ENCODE measurements at places on chromosomes 5 and 9.

GRCh38 chr5:142357469-142358090 is 32.8 kb upstream of the SPRY4 start:
- DNase-seq, result no peak

DNA sequence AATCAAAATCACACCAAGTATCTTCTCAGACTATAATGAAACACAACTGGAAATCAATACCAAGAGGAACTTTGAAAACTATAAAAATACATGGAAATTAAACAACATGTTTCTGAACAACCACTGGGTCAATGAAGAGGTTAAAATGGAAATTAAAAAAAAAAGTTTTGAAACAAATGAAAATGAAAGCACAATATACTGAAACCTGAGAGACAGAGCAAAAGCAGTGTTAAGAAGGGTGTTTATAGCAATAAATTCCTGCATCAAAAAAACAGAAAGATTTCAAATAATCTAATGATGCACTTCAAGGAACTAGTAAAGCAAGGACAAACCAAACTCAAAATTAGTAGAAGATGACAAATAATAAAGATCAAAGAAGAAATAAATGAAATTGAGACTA is 92.0 kb downstream of the TMEM232 start:
- no peak for DNase-seq

- no peak for DNase-seq
These were observed 103.4 kb downstream of the TTC39B start for GRCh38 chr9:15203581-15203980.

DNA sequence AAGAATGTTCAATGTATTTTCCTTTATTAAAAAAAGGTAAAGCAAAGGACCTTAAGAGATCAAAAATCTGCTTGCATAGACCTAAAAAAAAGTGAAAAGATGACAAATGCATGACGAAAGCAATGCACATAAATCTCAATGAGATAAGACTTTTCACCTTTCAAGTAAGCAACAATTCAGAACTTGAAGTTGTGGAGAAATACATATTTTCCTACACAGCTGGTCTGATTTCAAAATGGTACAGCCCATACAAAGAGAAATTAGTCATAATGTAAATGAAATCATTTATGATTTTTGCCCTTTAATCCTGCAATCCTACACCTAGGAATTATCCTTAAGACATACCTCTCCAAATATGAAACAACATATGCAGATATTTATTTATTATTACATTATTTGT is 568.0 kb downstream of the ANXA1 start:
- DNase-seq, result no peak

DNA sequence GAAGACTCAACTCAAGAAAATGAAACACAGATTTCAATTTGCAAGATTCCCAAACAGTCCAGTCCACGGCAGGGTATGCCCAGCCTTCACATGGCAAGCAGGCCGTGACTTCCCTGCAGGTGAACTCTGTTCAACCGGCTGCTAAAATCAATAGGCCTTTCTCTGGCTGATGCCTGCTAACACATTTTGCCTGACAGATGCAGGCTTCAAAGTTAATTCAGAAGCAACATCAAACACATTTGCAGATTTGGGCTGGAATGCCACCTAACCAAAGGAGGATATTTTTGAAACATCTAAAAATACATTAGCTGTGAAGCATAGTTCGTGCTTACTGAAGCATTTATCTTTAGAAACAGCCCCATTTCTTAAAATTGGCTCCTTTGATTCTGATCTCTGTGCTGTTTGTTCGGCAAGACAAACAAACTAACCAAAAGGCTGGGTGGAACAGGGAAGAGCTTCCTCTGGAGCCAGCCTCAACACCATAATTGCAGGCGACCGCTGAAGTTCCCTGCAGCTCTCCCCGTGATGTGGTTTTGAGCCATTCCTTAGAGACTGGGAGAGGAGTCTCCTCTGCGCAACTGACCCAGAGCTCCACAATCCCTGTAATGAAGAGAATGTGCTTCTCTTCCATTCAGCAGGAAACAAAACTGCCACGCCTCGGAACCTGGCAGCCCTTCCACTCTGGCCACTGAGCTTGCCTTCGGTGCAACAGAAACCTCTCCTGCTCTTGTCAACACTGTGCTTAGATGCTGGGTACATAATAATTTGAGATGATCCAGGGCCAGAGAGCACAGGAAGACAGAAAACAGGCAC is 126.5 kb downstream of the MYO10 start:
- DNase-seq, result no peak

Measured in substantia nigra (tissue), 51 donors.